ENCODE measurements at places on chromosomes 2 and 18.

GRCh38 chr2:16114836-16115235 lies 174.5 kb downstream of the MYCN start:
- DNase-seq: no peak

DNA sequence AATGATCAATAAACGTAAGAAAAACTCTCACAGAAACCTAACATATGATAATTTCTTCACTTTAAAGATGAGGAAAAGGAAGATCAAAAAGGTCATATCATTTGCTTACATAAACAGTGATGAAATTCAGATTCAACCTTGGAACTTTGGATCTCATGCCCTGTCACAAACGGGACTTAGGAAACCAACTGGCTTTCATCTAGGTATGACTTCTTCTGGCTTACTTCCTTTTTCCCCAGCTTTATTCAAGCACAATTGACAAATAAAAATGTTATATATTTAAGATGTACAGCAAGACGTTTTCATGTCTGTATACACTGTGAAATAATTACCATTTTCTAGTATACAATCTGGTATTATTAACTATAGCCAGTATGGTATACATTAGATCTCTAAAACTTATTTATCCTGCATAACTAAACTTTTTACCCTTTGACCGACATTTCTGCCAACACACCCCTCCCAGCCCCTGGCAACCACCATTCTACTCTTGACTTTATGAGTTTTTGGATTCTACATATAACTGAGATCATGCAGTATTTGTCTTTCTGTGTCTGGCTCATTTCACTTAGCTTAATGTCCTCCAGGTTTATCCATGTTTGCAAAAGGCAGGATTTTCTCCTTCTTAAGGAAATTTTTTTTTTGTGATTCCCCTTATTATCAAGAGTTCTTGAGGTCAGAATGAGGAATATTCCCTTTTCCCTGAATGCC lies 46.0 kb upstream of the COBLL1 start:
- no peak for DNase-seq

DNA sequence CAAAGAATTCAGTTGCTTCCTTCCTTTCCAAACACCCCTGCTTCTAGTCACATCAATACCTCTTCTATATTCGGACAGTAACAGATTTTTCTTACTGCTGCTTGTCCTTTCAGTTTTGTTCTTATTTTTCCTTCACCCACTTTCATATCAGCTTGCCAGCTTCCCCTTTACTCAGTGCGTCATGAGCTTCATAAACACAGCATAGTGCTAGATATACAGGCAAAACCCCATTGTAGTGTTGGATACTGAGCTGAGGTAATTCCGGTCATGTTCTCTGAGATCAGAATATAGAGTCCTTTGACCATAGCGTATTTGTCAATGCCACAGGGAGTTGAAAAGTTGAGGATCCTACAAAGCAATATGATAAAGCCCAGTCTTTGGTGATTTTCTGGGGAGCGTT lies 2.4 kb downstream of the FARP2 start:
- no peak for DNase-seq

DNA sequence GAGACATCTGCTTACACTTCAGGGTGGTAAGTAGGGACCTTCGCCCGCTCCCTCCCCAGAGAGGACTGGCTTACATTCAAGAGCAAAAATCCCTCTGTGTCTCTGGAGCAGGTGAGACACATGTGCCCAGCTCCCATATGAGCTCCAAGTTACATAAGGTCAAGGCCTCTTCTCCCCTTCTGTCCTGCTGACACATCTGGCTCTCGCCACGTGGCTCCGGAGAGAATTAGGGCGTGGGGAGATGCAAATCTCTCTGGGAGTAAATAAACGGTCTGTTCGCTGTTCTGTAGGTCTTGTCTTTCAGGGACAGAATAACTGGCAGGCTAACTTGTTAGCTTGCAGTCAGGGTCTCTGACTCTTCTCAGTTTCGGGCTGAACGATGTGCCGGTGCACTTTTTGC lies 16.2 kb downstream of the MRO start:
- DNase-seq: no peak

GRCh38 chr2:170145675-170146432 lies 32.1 kb upstream of the MYO3B start:
- no peak for DNase-seq

GRCh38 chr2:15224641-15225040 lies 336.5 kb downstream of the NBAS start:
- no peak for DNase-seq

- no peak for DNase-seq
Observed at GRCh38 chr2:88892788-88893187, 201.3 kb downstream of the RPIA start.

GRCh38 chr2:74564222-74564621 lies 9.7 kb downstream of the DOK1 start:
- DNase-seq: peak; percentile 87

- DNase-seq: no peak
Observed at GRCh38 chr2:133526530-133527300, 41.5 kb downstream of the NCKAP5 start.

DNA sequence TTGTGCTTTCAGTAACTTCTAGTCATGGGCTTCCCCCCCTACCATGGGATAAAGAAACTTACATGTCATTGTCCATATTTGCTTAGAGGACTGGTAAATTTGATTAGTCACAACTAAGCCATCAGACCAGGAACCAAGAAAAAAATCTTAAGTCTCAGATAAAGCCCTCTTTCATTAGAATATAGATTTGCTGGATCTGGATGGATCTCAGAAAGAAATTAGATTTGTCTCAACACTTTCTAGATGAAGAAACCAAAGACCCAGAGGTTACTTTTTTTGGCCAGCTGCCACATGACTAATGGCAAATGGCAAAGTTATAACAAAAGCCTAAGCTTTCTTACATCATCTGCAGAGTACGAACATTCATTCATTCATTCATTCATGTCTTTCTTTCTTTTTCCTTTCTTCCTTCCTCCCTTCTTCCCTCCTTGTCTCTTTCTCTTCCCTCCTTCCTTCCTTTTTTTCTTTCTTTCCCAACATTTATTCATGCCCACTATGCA lies 60.2 kb downstream of the CDCA7 start:
- DNase-seq: peak; percentile 84

- no peak for DNase-seq
Observed at GRCh38 chr18:23250893-23251656, 115.8 kb downstream of the CABLES1 start.

GRCh38 chr2:121186261-121186660 lies 98.7 kb downstream of the TFCP2L1 start:
- DNase-seq: no peak

GRCh38 chr2:50769406-50770181 lies 262.3 kb downstream of the NRXN1 start:
- no peak for DNase-seq

DNA sequence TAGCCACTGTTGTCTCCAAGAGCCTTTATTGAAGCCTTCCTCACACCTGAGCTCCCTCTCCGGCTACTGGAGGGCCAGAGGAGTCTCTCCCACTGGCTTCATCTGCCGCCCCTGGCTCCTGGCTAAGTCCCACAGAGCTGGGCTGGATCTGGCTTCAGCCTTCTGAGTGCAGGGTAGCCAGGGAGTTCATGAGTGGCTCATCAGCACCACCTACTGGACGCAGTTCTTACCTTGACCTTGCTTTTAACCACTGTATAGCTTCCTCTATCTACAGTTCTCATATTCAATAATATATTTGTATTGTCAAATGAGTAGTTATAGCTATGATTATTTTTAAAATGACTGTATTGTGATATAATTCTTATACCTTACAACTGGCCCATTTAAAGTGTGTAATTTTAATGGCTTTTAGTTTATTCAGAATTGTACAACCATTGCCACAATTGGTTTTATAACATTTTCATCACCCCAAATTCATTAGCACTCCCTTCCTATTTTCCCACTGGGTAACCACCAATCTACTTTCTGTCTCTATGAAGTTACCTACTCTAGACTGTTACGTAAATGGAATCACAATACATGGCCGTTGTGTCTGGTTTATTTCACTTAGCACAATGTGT lies 17.7 kb downstream of the CNDP1 start:
- peak; percentile 67 for DNase-seq

DNA sequence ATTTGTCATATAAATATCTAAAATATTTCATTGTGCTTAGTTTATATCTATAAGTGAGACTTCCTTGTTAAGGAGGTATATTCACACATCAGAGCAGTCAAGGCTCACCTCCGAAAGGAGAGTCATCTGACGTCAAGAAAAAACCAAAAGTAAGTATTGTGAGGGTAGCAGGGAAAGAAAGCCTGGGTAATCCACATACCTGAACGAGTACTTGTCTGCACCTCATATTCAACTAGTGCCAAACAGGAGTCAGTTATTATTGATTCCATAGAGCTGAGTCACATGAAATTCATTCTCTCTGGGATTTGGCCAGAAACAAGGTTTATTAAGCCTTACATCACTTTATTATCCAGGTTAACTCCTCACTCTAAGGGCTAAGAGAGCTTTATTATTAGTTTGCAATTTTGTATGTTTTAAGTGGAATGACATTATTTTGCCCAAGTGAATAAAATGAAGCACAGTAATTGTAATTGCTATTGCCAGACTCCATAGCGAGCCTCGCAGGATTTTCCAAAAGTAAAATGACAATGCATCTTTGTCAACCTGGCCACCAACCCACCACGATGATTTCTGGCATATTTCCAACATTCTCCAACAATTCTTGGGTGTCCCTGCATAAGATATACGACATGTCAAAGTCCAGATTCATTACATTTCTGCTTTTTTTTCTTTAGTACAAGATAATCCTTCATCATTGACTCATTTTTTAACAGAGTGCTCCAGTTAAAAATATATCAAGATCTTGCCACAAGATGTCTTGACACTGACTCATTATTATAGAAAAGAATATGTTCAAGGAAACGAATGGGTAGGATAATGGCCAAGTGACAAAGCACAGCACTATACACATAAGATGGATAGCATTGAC lies 1210.4 kb upstream of the ACVR2A start:
- peak; percentile 93 for DNase-seq

DNA sequence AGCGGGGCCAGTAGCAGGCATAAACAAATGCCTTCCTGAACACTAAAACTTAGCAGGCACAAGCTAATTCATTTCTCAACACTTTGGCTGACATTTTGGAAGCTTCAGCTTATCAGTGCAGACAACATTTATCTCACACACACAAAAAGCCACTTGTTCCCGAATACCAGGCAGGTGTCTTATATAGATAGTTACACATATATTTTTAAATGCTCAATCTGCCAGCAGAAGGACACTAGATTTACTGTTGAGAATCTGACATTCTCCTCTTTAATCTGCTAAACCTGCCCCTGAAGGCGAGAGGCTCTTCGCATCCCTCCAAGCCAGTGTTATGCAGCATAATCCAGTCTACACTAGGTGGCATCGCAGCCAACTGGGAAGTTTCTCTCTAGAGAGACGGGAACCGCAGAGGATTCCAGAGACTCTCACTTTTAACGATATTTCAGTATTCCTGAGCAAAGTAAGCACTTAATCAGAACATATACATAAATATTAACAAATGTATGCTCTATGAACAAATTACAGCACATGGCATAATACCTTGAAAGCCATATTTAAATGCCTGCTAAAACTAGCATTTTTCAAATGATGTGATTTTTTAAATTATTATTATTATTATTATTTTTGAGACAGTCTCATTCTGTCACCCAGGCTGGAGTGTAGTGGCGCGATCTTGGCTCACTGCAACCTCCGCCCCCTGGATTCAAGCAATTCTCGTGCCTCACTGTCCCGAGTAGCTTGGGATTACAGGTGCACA lies 90.2 kb upstream of the SCG2 start:
- DNase-seq: peak; percentile 66

DNA sequence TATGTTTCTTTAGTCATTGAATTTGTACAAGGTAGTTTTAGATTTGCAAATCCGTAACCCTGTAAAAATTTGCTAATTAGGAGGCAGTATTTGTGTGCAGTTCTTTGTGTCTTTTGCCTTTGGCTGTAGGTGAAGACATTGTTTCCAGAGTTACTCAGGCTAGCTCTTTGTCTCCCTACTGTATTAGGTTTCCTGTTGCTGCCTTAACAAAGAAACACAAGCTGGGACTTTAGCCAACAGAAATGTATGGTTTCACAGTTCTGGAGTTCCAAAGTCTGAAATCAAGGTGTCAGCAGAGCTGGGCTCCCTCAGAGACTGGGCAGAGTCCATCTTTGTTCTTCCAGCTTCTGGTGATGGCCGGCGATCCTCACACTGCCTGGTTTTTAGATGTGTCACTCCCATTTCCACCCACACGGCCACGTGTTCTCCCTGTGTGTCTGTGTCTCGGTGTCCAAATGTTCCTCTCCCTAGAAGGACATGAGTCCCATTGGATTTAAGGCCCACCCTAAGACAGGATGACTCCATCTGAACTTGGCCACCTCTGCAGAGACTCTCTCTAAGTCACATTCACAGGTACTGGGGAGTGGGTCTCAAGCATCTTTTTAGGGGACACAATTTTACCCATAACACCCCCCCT lies 309.7 kb downstream of the GALR1 start:
- no peak for DNase-seq

DNA sequence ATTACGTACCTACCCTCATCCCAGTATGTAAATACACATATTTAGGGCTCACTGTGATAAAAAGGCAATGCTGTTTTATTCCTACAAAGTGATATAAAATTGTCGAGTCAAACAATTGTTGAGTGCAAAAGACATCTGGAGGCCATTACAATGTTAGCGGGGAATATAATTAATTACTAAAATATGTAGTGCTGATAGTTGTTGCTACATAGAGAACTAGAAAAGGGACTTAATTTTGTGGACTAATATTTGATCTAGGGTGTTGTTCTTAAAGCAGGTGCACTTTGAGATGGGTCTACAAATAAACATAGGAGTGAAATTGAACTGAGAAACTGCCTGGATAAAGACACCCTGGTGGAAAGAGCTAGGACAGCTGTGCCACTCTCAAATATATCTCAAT lies 300.1 kb downstream of the NOL4 start:
- DNase-seq: no peak

- peak; percentile 22 for DNase-seq
Observed at GRCh38 chr2:48332286-48332685, 197.7 kb upstream of the STON1 start.

DNA sequence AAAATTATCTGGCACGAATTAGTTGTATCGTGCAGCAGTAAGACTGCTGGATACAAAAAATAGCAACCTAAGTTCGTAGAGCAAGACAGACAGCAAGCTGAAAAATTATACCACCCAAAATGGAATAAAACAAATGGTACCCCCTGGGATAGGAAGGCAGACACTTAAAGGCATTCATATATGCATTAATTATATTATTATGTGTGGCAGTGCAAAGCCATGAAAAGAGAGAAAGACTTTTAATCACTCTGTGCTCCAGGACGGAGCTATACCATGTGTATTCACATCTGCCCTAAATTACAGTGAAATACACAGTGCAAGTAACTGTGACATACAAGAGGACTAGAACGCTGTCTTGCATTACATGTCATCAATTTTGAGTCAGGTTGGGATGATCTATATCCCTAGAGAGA lies 235.9 kb downstream of the GULP1 start:
- no peak for DNase-seq

DNA sequence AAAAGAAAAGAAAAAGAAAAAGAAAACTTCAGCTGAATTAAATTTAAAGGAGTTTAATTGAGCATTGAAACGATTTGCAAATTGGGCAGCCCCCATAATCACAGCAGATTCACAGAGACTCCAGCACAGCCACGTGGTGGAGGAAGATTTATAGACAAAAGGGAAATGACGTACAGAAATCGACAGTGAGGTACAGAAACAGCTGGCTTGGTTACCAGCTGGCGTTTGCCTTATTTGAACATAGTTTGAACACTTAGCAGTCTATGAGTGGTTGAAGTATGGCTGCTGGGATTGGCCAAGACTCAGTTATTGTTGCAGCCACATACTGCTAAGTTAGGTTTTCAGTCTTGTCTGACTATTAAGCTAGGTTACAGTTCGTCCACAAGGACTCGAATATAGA lies 312.2 kb upstream of the SLC14A2 start:
- DNase-seq: no peak

All from fibroblast of skin of right biceps (primary cell).